ENCODE measurements at places on chromosomes 2 and 18. TPM values are rescaled to one million over a fixed set of nuclear protein-coding genes. Genes with fewer than 3 reads are reported as not detected.

The IL36B gene
- not detected for total RNA-seq

The STK11IP gene
- 19.4 TPM for total RNA-seq

The SLC35F5 gene
- total RNA-seq: 239 TPM

The TACR1 gene
- total RNA-seq: 0.29 TPM

The DYNAP gene
- total RNA-seq: not detected

The ZC3H6 gene
- total RNA-seq: 4.3 TPM

The GALR1 gene
- total RNA-seq: not detected

The FOXI3 gene
- total RNA-seq: not detected

The COL4A4 gene
- 0.36 TPM for total RNA-seq

The GPR39 gene
- 3.6 TPM for total RNA-seq

The ICA1L gene
- 8.7 TPM for total RNA-seq

The SYT4 gene
- total RNA-seq: not detected

GRCh38 chr2:239394346-239394945 is 6.4 kb downstream of the HDAC4 start:
- DNase-seq: peak; percentile 38

GRCh38 chr2:40403233-40403836 is 48.6 kb downstream of the SLC8A1 start:
- DNase-seq: peak; percentile 69

GRCh38 chr2:152825834-152826233 is 107.4 kb downstream of the ARL6IP6 start:
- DNase-seq: no peak

DNA sequence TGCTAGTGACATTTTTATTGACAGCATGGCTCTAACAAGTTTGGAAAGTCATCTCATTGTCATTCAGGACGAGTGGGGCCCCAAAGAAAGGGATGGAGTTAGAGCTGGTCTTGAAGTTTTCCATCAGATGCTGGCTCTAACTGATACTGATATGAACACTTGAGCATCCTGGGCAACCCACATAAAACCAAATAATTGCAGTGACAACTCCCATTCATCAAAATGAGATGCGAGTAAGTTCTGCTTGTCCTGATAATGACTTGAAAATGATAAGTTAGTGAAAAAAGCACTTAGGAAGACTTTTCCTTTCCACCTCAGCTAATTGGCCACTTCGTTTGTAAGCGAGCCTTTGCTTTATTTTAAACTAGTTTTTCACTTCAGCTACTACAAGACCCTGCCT is 147.6 kb downstream of the SP3 start:
- DNase-seq: no peak

- DNase-seq: no peak
These were observed 127.7 kb downstream of the PPP1R1C start for GRCh38 chr2:182113334-182113733.

- DNase-seq: no peak
These were observed 64.2 kb downstream of the SNTG2 start for GRCh38 chr2:1014802-1015201.

DNA sequence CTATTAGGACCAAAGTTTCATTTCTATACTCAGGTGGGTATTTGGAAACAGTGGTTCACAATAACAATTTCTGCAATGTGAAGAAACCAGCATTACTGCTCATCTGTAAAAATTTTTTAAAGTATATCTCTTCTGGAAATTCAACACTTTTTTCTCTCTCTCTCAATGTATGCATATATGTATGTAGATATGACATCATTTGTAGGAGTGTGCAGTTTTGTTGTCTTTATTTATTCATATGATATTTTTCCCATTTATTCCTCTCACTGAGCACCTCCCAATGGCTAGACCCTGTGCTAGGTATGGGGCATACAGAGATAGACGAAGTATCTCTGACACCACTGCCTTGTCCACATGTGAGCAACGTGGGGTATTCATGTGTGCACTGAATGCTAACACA is 58.3 kb downstream of the RDH14 start:
- no peak for DNase-seq

DNA sequence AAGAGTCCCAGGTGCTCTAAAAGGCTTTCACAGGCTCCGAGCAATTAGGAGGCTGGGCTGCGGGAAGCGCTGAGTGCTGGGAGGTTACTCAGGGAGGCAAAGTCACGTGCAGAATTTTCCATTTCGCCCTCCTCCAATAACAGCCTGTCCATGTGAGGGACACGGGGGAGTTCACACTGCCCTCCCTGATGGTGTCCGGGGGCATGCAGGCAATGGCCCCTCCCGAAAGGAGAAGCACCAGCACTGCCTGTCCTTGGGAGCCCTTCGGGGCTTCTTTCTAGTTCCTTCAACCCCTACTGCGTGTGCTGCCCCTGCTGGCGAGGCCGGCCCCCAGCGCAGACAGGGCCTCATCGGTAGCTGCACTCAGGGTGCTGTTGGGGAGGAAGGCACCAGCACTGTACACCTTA is 63.1 kb upstream of the HPCAL1 start:
- DNase-seq: peak; percentile 72

GRCh38 chr2:183530333-183530901 is 406.2 kb downstream of the NUP35 start:
- no peak for DNase-seq

- DNase-seq: no peak
These were observed 5.3 kb downstream of the OSR1 start for GRCh38 chr2:19352946-19353720.

GRCh38 chr2:232332940-232333259 is 45.7 kb upstream of the ALPP start:
- peak; percentile 77 for DNase-seq

DNA sequence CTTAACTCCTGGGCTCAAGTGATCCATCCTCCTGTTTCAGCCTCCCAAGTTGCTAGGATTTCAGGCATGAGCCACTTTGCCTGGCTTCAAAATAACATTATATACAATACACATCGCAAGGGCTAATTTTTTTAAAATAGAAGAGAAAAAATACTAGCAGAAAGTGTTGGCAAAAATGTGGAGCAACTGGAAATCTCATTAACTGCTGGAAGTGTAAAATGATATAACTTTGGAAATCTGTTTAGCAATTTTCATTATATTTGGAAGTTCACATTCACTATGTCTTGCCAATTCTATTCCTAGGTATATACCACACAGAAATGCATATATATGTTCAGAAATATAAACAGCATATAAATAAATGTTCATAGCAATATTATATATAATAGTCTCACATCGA is 55.1 kb upstream of the ZBTB14 start:
- no peak for DNase-seq

GRCh38 chr2:62334440-62335058 is 138.6 kb downstream of the B3GNT2 start:
- DNase-seq: no peak

GRCh38 chr2:54409752-54410151 is 46.4 kb upstream of the SPTBN1 start:
- no peak for DNase-seq

GRCh38 chr2:98623657-98624056 is 15.3 kb downstream of the UNC50 start:
- no peak for DNase-seq

Data from osteoblast (primary cell).